HepG2 (cell line): ENCODE measurements at places on chromosomes 16 and 17. TPM values are rescaled to one million over a fixed set of nuclear protein-coding genes. Genes with fewer than 3 reads are reported as not detected.
A peak's percentile ranks its signal among the peaks of the same experiment; 100 is the strongest.

KRTAP4-6 gene
- not detected in 2 replicates for polyA plus RNA-seq

AURKB gene
- polyA plus RNA-seq: 21.8 and 29.5 TPM in 2 replicates

EFNB3 gene
- polyA plus RNA-seq: 0.18 and 0.25 TPM in 2 replicates

FOXO3B gene
- 3.1 and 3.9 TPM in 2 replicates for polyA plus RNA-seq

C16orf92 gene
- not detected in 2 replicates for polyA plus RNA-seq

SEPTIN12 gene
- polyA plus RNA-seq: 0.31 TPM in 1 of 2 replicates, not detected in the other

CFDP1 gene
- polyA plus RNA-seq: 59.8 and 78.6 TPM in 2 replicates

TGFB1I1 gene
- polyA plus RNA-seq: 2.9 TPM in 2 replicates

KRTAP17-1 gene
- not detected in 2 replicates for polyA plus RNA-seq

CES1 gene
- 136 and 243 TPM in 2 replicates for polyA plus RNA-seq

PTX4 gene
- polyA plus RNA-seq: 0.04 TPM in 1 of 2 replicates, not detected in the other

ITGA2B gene
- polyA plus RNA-seq: 1.1 and 1.9 TPM in 2 replicates

WFIKKN2 gene
- not detected in 2 replicates for polyA plus RNA-seq

HSD17B2 gene
- polyA plus RNA-seq: 69.3 and 70.7 TPM in 2 replicates

DNA sequence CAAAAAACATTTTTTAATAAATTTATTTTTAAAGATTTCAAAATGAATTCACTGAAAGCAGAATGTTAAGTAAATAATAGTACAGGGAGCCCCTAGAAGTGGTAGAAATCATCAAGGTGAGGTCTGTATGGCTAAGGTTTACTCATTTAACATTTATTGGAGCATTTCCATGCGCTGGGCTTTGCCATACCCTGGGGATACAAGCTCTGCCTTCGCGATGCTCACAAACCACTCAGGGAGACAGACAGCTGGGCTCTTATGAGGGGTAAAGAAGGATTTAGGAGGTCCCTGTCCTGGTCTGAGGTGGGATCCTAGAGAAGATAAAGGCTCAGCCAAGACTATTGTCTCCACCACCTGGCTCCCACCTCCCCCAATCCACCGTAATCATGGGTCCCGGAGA, 11.3 kb upstream of the LPCAT2 start:
- DNase-seq: no peak

DNA sequence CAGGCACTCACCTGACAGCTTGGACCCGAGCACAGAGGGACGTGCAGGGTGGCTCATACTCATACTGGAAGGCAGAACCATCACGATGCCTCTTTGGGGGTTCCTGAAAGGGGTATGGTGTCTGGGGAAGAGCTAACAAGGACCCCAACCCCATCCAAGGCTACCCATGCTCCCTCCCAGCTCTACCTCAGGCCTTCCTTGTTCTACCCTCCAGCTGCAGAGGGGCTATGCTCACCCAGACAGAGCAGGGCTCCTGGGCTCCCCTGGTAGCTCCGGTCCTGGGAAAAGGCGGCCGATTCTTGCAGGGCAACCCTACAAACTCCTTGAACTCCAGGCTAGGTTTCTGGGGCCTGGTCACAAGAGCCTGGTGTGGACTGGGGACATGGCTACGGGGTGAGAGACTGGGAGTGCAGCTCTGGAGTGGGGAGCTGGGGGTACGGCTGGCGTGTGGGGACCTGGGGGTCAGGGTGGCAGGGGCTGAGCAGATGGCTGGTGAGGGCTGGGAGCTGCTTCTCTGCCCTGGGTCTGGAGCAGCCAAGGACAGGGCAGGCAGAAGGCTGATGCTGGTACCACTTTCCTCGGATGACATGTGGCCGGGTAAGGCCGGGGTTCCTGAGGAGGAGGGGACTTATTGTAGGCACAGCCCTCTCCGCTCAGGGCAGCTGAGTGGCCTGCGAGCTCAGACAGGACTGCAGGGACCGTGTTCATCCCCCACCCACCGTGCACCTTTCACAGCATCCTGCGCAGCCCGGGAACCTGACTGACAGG, 2.1 kb downstream of the ACD start:
- no peak for DNase-seq

GRCh38 chr17:64229815-64230728, 33.0 kb downstream of the TEX2 start:
- no peak for DNase-seq

DNA sequence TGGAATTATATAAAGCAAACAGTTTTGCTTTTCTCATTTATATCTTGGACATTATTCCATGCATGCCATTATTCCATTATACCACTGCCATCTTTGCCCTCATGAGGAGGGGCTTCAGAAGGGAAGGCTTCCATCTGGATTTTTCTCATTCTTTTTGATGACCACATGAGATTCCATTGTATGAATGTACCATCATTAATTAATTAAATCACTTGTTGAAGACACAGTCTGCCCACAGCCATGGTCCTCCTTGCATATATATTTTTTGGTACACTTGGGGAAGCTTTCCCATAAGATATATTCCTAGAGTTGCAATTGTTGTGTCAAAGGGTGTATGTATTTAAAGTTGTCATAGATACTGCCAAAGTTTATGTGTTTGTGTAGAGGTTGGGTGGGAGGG, 7.1 kb downstream of the ARL4D start:
- DNase-seq: no peak

- DNase-seq: no peak
Measured at GRCh38 chr17:44198721-44199552, 747 bp downstream of the ATXN7L3 start.

- DNase-seq: peak; percentile 80
Measured at GRCh38 chr17:8409966-8410882, 12.6 kb upstream of the RNF222 start.

GRCh38 chr17:8072729-8073461, 14.6 kb downstream of the ALOX12B start:
- DNase-seq: no peak

DNA sequence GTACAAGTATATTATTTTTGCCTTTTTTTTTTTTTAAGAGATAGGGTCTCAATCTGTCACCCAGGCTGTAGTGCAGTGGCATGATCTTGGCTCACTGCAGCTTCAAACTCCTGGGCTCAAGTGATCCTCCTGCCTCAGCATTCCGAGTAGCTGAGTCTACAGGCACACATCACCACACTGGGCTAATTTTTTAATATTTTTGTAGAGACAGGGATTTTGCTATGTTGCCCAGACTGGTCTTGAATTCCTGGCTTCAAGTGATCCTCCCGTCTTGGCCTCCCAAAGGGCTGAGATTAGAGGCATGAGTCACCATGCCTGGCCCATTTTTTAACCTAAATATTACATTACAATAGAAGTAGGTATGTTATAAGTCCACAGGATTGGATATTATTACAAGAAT, 3.2 kb downstream of the TERB1 start:
- DNase-seq: no peak

DNA sequence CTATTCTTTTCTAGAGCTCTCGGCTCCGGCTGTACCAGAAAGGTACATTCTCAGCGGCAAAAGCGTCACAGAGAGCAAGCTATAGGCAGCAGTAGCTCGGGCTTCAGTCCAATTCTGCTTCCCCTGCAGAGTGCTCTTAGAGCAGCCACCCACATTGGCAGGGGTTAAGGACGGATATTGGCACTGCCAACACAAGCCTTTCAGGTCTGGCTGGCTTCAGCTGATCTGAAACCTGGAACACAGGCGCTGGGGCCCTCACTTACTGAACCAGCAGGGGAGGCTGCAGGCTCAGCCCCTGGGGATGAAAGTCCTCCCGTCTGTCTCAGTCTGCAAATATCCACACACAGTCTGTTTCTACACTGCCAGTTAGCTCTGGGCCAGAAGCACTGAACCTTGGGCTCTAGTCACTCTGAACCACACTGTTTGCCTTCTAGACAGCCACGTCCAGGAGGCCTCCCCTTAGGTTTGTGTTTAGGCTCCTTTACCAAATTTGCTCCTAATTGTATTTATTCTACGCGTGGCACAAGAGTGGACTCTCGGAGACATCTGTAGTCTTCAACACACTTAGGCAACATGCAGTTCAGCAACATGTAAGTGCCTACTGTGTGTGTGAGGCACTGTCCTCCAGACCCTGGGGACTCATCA, 40.1 kb downstream of the HIC1 start:
- DNase-seq: peak; percentile 92

- no peak for DNase-seq
Measured at GRCh38 chr17:17303847-17304490, 796 bp downstream of the NT5M start.

DNA sequence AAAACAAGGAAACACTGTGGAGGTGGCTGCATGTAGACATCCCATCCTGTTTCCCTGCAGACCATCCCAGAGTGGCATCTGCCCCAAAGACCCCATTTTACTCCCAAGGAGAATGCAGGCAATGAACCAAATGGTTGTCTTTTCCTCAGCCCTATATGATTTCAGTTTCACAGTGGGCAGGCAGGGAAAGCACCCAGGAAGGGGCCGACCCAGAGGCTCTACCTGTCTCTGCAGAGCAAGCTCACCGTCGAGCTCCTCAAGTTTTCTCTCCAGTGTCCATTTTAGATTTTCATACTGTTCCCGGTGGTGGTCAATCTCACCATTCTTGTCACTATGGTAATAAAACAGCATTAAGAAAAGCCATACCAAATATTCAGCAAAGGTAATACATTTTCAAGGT, 14.6 kb downstream of the CCDC57 start:
- DNase-seq: no peak

GRCh38 chr16:50610331-50611262, 62.4 kb downstream of the NKD1 start:
- DNase-seq: no peak

DNA sequence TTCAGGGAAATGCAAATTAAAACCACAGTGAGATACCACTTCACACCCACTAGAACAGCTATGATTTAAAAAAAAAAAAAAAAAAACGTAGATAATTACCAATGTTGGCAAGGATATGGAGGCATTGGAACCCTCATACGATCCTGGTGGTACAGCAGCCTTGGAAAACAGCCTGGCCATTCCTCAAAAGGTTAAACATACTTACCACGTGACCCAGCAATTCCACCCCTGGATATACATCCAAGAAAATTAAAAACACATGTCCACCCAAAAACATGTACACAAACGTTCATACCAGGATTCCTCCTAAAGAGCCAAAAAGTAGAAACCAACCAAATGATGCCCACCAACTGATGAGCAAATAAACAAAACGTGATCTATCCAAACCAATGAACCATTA, 68.1 kb downstream of the GAS7 start:
- no peak for DNase-seq

DNA sequence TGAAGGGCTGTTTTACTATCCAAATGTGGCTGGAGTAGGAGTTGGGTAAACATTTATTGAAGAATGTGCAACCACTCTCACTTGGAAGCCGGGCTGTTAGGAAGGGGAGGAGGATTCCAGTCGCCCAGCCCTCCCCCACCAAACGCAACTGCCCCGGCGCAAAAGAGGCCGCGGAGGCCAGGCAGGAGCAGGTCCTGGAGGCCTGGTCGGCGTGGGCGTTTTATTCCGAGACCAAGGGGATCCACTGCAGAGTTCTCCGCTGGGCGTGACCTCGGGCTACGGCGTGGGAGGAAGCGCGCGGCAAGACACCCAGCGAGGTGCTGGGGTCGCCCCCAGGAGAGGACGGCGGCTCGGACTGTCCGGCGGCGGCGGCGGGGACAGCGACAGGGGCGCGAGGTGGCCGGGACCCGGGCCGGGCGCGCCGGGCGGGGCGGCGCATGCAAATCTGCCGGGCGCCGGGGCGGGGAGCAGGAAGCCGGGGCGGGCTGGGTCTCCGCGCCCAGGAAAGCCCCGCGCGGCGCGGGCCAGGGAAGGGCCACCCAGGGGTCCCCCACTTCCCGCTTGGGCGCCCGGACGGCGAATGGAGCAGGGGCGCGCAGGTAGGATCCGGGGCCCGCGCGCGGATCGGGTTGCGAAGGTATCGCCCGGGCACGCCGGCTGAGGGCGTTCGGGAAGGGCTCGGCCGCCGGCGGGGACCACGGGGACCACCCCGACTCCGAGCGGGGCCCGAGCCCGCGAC, at the start of gene IL4R:
IL4R (plus strand) TSS at position 553 of the 739 bp plus-strand sequence. CDS start 26,230 bp downstream, outside the sequence.
- peak; percentile 94 for DNase-seq

- no peak for DNase-seq
Measured at GRCh38 chr16:78761427-78761826, 662.0 kb downstream of the WWOX start.

DNA sequence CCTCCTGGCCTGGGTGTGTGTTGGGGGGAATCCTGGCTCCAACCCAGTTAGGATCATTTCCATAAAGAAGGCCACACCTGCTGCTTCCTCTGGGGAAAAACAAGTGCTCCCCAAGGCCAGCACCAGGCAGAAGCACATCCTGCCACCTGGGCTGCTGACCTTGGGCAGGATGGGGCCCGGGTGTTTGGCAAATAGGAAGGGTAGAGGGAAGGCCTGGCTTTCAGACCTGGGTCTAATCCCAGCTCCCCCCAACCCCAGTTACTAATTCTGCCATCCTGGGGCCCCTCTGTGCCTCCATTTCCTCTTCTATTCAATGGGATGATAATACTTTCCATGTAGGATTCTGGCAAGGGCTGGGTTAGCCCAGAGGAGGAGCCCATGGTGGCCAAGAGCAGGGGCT, 3.0 kb upstream of the NLRC5 start:
- no peak for DNase-seq

DNA sequence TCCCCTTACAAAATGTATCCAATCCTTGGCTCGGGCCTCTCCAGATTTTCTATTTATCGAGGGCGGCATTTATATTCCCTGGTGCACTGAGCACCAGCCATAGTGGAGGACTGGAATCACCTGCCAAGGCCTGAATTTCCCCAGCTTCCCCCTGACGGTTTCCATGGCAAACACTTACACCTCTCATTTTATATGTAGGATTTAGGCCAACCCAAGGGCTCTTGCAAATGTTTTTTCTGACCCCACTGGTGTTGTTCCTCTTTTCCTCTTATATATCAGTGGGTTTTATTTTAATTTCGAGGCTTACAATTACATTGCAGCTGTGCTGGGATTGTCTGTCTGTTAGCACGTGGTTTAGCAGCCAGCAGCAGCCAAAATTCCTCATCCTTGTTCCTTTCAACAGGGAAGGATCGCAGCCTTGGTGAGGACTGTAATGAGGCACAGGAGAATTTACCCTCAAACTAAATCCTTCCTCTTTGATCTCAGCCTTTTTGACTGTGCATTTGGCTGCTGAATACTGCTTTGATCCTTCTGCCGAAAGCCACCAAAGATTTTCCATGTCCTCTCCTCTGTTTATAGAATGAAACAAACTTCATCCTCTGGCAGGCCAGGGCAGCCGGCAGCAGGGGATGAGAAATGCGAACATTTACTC, 26.5 kb upstream of the CES5A start:
- DNase-seq: no peak

DNA sequence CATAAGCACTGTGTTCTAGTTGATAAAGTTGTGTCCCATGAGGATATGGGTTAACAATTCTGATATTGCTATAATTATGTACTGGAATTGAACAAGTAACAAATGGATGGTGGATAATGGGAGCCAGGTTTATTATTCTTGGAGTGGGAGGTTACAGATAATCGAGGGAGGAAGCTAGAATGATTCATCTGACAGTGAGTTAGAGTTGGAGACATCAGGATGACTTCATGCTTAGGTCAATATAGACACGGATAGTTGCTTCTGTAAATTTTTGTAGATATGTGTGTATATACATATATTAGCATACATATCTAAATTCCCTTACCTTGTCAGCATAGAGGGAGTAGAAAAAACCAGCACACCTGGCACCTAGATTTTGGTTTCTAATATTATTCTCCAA, 293.4 kb downstream of the SHISA9 start:
- DNase-seq: no peak
